ENCODE measurements at places on chromosomes 16 and 17.

- DNase-seq: no peak
- no peaks in the 10 kb centered on the region for H3K36me3 ChIP-seq
- no peak overlapping the region for H3K27ac ChIP-seq
- no peaks in the 10 kb centered on the region for H3K4me1 ChIP-seq
- H3K4me3 ChIP-seq: no peak overlapping the region
- H3K27me3 ChIP-seq: no peaks in the 10 kb centered on the region
Observed at GRCh38 chr17:79155701-79156100, 81.1 kb downstream of the ENGASE start.

DNA sequence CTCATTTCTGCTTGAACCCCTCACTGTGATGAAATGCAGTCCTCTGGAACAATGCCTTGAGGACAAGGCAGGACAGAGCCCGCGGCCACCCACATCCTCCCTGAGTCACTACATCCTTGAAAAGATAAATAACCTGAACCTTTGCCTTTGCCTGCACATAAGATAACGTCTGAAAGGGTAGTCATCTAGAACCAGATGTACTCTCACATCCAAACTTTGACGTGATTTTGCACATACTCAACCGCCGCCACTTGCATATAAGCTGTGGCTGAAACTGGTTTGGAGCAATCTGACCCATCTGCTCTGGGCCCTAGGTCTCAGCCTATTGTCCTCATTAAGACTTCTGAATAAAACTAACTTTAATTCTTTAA, 252.1 kb downstream of the PHKB start:
- H3K4me1 ChIP-seq: peaks cover 4% of the 10 kb centered on the region
- DNase-seq: no peak
- H3K4me3 ChIP-seq: no peak overlapping the region
- H3K27ac ChIP-seq: no peak overlapping the region

GRCh38 chr16:12535535-12536411, 267.9 kb downstream of the CPPED1 start:
- H3K36me3 ChIP-seq: no peaks in the 10 kb centered on the region
- no peaks in the 10 kb centered on the region for H3K4me1 ChIP-seq
- no peak overlapping the region for H3K4me3 ChIP-seq
- no peak overlapping the region for H3K27ac ChIP-seq
- DNase-seq: peak; percentile 74
- no peaks in the 10 kb centered on the region for H3K27me3 ChIP-seq

DNA sequence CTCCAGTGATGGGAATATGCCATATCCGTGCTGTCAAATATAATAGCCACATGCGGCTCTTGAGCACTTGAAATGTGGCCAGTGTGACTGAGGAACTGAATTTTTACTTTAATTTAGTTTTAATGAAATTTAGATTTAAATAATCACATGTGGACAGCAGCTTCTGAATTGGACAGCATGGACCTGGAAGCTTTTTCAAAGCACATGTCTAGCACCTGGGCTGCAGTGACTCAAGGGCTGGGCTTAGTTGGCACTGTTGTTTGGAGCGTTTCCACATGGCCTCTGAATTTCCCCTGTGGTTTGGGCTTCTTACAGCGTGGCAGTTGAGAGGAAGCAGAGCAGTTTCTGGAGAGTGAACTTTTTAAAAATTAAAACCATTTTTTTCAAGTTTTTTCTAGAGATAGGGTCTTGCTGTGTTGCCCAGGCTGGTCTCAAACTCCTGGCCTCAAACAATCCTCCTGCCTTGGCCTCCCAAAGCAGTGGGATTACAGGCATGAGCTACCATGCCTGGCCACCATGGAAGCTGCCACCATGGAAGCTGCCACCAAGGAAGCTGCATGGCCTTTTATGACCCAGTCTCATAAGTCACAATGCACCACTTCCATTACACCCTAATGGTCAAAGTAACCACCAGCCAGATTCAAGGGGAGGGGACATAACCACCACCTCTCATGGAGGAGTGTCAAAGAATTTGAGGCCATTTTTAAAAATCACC, 6.7 kb upstream of the TOB1 start:
- DNase-seq: no peak
- no peak overlapping the region for H3K27ac ChIP-seq
- no peaks in the 10 kb centered on the region for H3K36me3 ChIP-seq
- H3K4me1 ChIP-seq: no peaks in the 10 kb centered on the region
- no peak overlapping the region for H3K4me3 ChIP-seq

DNA sequence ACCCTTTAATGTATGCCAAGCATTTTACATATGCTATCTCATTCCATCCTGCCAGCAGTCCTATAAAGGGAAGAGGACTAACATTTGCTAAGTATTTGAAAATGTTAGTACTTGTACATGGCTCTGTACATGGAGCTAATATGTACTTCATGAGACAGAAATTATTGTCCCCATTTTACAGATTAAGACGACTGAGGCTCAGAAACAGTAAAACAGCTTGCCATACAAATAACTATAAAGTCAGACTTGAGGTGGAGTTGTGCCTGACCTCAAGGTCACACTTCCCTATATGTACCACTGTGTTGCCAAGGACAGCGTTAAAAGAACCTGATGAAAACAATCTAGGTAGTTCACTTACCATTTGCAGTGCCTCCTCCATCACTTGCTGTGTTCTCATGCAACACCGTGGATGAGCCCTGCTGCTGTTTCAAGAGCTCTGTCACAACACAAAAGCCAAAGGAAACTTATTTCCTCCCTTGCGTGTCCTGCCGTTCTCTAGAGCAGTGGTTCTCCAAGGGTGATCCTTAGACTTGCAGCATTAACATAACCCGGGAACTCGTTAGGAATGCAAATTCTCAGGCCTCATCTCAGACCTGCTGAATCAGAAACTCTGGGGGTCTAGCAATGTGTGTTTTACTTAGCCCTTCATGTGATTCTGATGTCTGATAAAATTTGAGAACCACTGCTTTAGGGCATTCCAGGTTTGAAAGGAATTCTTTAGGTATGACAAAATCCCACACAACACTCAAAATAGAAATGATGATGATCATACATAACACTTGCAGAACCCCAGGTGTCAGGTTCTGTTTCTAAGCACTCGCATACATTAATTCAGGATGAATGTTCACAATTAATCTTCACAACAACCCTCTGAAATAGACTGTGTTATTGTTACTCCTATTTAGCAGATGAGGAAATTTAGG, 51.2 kb upstream of the MTMR4 start:
- no peak overlapping the region for H3K27ac ChIP-seq
- no peaks in the 10 kb centered on the region for H3K4me1 ChIP-seq
- no peaks in the 10 kb centered on the region for H3K27me3 ChIP-seq
- no peak overlapping the region for H3K4me3 ChIP-seq
- no peaks in the 10 kb centered on the region for H3K36me3 ChIP-seq
- DNase-seq: peak; percentile 76

- peak within 1 kb of the TSS; percentile 24 for H3K27ac ChIP-seq
- DNase-seq: peak; percentile 41
- peak within 1 kb of the TSS; percentile 92 for H3K4me3 ChIP-seq
Observed at GRCh38 chr16:67936124-67936879, at the start of gene PSMB10. Gene PSMB10 (minus strand): TSS chr16:67936850. CDS start chr16:67936749, 101 bp downstream.
